ENCODE measurements at places on chromosomes 5 and 9.

- no peak for DNase-seq
Measured at GRCh38 chr5:27140831-27141230, 102.4 kb upstream of the CDH9 start.

DNA sequence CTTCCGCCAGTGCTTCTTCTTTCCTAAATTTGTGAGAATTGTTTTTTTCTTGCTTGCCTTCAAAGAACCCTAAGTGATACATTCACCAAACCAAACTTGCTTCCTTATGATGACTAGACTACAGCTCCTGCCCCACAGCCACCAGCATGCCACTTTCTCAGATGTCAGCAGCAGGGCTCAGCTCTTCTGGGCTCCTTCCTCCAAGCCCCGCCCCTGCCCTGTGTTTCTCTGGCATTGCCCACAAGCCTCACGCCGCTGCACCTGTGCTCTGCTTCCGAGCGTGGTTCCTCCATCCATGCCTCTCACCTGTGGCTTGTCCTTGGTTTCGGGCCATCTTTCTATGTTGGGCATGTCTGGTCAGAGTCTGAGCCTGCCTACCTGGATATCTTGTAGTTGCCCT lies 10.6 kb downstream of the UNC5A start:
- no peak for DNase-seq

DNA sequence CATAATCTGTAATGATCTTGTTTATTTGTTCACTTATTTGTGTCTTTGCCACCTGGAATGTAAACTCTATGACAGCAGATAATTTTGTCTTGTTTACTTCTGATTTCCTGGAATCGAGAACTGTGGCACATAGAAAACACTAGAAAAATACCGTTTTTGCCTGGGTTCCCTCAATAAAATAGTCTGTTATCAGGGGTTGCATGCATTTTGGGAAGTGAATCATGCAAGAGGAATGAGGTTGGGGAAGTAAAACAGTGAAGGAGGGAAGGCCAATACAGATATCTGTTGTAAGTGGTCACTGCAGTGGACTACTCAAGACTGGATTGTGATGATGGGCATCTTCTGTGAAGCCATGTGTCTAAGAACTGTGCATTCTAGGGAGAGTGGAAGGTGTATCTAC lies 45.2 kb upstream of the IL6ST start:
- no peak for DNase-seq

GRCh38 chr5:82512025-82512424 lies 233.9 kb upstream of the RPS23 start:
- peak; percentile 5 for DNase-seq

GRCh38 chr5:53431665-53432064 lies 48.8 kb upstream of the FST start:
- DNase-seq = no peak
